A673 (cell line): ENCODE measurements at places on chromosomes 1 and 21.

DNA sequence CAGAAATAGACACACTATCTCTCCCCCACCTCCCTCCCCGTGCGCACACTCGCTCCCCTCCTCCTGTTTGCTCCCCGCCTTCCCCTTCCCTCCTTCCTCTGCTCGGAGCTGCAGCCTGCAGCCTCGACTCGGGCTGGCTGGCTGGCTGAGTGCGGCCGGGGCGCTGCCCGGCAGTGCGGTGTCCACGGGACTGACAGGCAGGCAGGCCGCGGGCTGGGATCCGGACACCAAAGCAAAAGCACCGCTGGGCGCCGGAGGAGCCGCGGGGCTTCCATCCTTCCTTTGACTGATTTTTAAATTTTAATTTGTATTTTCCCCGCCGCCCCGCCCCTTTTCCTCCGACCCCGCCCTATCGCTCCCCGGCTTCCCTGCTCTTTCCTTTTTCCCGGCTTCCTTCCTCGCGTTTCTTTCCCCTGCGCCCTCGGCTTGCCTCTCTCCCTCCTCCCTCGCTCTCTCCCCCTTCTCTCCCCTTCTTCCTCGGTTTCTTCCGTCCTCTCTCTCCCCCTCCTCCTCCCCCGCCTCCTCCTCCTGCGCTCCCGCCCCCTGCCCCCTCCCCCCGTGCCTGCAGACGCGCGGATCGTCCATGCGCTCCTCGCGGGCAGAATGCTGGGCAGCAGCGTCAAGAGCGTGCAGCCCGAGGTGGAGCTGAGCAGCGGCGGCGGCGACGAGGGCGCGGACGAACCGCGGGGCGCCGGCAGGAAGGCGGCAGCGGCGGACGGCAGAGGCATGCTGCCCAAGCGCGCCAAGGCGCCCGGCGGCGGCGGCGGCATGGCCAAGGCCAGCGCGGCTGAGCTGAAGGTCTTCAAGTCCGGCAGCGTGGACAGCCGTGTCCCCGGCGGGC, 109.4 kb downstream of the NAV1 start:
- DNase-seq: peak; percentile 85

DNA sequence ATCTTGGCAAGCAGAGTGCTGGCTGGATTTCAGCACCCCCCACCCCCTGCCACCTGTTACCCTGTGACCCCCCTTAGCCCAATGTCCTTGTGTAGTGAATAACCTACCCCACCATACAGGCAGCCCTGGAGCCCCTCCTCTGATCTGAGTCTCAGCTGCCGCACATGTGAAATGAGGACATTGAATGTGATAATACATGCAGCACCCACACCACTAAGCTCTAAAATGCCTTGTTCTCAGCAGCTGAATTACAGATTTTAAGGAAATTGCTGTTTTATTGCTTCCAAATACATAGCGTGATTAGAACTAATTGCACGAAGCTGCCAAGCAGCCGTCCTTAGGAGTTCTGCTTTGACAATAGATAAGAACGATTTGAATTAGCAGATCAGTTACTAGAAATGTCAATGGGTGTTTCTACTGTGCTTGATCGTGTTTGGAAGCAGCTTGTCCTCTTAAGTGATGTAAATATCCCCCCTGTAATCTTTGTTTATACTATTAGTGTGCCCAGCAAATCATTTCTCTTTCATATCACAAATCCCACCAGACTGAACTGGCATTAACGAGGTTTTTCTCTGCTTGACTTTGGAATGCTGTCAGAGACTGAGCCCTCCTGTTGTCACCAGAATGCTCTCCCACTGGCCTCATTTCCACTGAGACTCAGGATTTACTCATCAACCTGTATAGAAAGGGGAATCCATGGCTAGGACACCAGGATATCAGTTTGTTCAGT, 4.9 kb downstream of the SLAMF8 start:
- peak; percentile 66 for DNase-seq

- DNase-seq: no peak
Measured at GRCh38 chr1:2232916-2233438, 4.9 kb downstream of the SKI start.

GRCh38 chr1:116231752-116232151, 120.6 kb downstream of the MAB21L3 start:
- DNase-seq: peak; percentile 37

GRCh38 chr1:24955161-24955560, 25.1 kb upstream of the RUNX3 start:
- no peak for DNase-seq

- peak; percentile 50 for DNase-seq
Measured at GRCh38 chr1:160993544-160994193, 27.3 kb downstream of the F11R start.
